NCI-H345 (cell line): ENCODE measurements at places on chromosomes 16 and 17.

- DNase-seq = no peak
These were observed 45.7 kb upstream of the CSNK2A2 start for GRCh38 chr16:58243528-58244004.

DNA sequence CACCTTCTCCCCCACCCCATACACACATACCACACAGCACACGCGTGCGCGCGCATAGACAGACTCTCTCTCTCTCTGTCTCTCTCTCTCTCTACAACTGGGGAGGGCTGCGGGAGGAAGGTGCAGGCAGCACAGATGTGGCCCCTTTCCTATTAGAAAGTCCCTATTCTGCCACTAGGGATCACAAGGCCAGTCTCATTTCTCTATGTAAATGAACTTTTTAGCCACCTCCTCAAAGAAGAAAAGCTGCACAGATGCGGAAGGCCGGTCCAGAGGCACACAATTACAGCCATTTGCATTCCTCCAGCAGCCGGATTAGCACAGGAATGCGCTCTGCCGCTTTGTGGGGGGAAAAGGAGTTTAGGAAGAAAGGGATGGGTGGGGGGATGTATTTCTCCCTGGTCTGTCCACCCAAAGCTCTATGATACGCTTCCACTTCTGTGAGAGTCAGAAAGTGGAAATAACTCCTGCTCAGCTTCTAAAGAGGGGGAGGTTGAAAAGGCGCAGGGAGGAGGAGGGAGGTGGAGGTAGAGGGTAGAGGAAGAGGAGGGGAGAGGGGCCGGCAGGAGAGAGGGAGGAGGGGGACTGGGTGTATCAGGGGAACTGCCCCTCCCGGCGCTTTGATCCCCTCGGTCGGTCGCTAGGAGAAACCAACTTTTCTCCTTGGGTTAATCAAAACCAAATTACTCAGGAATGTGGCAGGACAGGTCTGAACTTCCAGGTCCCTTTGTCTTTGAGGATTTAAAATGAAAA is 11.7 kb downstream of the ZFHX3 start:
- DNase-seq = no peak

DNA sequence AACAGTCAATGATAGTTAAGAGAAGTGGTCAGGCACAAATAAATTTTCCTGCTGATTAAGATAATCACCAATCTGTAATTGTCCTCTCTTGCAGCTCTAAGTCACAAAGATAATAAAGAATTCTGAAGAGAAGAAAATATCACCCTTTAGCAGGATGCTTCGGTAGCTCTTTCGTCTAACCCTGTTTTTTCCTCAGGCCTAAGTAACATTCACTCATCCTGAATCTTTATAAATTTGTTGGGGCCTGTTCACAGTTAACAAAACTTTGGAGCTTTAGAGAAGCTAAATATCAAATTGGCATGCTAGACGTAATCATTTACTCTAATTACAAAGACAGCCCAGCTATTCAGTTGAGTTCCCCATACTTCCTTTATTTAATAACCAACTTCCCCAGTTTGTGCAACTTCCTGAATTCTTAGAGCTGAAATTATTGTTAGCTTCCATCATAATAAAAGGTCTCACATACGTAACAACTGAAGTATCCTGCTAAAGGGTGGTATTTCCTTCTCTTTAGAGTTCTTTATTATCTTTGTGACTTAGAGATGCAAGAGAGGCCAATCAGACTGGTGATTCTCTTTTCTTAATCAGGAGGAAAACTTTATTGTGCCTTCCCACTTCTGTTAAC is 118.6 kb downstream of the TANGO6 start:
- DNase-seq = no peak

DNA sequence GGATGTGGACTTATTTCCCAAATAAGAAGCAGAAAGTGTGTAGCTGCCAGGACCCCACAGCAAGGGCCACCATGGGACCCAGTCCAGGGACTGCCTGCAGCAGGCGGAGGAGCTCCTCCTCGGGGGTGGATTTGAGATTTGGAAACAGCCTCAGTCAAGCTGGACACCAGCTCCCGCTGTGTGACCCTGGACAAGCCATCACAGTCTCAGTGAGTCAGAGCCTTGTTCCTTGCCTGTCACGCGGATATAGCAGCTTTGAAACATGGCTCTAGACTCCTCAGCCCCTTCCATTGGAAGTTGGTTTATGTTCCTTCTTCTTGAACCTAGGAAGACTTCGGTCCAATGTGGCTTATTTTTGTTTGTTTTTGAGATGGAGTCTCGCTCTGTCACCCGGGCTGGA is 12.5 kb upstream of the DPEP1 start:
- DNase-seq = no peak

GRCh38 chr17:71114911-71115668 is 945.8 kb downstream of the KCNJ2 start:
- no peak for DNase-seq

DNA sequence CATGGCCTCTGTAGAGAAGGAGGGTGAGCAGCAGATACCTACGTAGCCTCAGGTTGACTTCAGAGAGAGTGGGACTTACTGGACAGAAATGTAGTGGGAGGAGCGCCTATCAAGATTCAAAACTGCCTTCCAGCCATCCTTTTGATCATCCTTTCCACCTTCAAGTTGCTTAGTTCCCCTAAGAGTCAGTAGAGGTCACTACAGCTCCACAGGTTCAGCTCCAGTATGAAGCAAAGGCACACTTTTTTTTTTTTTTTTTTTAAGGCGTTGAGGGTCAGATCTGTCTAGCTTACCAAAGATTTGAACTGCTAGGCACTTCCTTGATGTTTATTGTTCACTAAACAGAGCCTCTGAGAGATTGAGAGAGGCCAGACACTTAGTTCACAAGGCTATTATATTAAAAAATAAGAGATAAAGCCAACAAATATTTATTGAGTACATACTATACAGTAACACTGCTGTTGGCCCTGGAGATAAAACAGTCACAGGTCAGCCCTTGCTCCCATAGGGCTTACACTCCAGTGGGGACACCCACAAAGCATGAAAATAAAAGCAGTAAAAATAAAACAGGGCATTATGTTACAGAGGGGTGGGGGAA is 3.1 kb downstream of the RNF227 start:
- DNase-seq = peak; percentile 39

- peak; percentile 68 for DNase-seq
These were observed 47.2 kb downstream of the ANKRD11 start for GRCh38 chr16:89442990-89443726.

GRCh38 chr17:42944211-42944610 is 20.0 kb downstream of the AARSD1 start:
- DNase-seq = no peak
